NCI-H1436 (cell line): ENCODE measurements at places on chromosomes 3 and 15.

GRCh38 chr3:66962664-66963063 lies 35.4 kb upstream of the KBTBD8 start:
- DNase-seq, result no peak

DNA sequence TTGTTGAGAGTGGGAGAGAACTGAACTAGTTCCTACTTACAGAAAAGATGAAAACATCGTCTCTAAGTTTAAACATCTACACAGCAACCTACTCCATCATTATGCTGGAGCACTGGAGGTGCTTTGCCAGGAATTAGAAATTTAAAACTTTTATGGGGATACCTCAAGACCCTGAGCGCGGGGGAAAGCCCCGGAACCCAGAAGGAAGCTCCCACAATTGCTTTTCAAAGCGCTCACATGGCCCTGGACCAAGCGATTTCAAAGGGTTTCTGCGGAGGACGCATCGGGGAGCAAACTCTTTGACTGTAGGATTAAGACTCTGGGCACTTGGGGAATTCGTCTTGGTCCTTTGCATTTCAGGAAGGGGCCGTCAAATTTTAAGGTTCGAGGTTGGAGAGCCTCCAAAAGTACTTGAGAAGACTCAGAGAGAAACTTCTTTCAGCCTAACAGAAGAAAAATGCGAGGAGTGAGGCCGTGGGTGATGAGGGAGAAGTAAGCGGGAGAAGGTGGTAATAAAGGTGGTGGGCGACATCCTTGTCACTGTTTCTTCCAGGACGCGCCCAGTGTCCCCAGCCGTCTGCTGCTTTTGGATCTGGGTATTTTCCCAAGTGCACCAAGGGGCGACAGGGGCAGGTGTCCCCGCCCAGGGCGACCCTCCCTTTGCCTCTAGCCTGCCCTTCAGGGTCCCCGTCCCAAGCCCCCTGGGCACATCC lies 591 bp downstream of the PROK2 start:
- DNase-seq, result no peak

DNA sequence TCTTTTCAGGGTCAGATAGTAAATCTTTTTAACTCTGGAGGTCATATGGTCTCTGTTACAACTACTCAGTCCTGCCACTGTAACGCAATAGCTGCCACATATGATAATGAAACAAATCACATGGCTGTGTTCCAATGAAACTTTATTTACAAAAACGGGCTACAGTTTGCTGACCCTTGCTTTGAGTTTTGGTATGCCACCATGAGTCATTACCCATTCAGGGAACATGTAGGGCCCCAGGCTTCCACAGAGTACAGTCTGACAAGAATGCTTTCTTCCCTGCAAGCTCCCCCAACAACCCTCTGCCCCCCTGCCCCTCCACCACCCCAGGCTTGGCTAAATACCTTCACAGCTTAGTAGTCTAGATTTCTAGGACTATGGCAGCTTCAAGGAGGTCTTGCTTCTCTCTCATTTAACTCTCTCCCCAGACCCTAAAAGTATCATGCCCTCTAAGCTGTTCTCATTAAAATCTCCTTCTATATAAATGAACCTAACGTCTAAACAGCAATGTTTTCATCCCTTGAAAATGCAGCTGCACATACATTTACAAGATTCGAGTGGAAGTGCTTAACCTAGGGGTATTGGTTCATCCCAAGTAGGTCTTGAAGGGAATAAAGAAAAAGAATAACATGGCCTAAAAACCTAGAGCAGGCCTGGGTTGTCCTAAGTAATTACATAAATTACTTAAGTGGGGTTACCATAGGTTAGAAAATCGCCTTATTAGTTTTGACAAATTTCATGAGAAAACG lies 117.8 kb upstream of the PRICKLE2 start:
- DNase-seq, result no peak

GRCh38 chr3:61617041-61617440 lies 55.7 kb downstream of the PTPRG start:
- DNase-seq, result no peak

DNA sequence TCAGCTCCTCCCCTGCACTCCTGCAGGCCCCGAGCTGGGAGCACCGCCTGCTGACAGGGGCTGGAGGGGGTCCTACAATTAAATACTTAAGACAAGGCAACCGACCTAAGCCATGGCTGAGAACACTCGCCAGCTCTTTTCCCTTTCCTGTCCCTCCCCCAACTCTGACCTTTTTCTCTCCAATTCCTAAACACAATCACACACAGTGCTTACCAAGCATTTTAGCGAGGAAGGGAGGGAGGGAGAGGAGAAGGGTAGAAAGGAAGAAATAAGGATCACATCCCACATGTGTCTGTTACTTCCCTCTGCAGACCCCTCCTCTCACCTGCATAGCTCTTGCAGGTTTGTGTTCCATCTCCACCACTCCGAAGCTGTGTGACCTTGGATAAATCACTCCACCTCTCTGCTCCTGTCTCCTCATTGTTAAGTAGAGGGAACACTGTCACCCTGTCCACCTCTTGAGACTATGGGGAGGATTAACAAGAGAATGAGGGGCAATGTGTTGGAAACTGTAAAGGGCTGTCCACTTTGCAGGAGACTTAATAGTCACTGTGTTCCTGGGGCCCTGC lies 63.6 kb downstream of the CYP11A1 start:
- DNase-seq, result no peak

- peak; percentile 66 for DNase-seq
These were observed 871 bp downstream of the MAP1A start for GRCh38 chr15:43518197-43518761.

DNA sequence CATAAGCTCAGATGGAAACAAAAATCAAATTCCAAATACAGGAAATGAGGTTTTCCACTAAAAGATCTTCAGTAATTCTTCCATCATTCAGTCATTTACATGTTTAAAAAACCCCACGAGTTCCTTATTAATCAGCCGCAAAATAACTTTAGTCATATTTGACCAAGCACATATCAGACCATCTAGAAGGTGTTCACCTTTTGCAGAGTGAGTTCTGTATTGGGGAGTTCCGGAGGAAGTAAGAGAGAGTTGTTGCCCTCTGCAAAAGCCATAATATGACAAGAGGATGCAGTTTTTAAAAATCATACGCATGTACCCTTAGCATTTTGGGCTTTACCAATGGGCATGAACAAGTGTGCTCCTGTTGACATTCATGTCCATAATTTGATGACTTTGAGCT lies 61.6 kb downstream of the CCR1 start:
- DNase-seq, result no peak

DNA sequence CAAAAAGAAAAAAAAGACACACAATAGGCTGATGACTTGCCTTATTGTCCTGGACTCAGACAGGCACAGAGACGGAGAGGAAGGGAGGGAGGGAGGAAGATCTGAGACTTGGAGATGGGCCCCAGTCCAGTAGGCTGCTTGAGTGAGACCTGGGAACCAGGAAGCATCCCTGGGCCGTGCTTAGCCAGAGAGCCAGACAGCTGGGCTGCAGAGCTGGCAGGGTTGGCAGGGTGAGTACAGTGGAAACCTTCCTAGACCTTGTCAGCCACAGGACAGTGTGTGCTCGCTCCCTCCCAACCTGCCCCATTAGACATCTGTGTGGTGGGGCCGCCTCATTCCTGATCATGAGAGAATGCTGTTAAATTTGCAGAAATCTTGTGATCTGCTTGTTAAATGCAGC lies 107.9 kb upstream of the ALDH1A3 start:
- no peak for DNase-seq

- no peak for DNase-seq
These were observed 6.2 kb downstream of the PRTG start for GRCh38 chr15:55736756-55737155.

- no peak for DNase-seq
These were observed 74.0 kb upstream of the MANF start for GRCh38 chr3:51311055-51311454.

- DNase-seq, result no peak
These were observed 3.2 kb upstream of the RARRES1 start for GRCh38 chr3:158735296-158736033.

DNA sequence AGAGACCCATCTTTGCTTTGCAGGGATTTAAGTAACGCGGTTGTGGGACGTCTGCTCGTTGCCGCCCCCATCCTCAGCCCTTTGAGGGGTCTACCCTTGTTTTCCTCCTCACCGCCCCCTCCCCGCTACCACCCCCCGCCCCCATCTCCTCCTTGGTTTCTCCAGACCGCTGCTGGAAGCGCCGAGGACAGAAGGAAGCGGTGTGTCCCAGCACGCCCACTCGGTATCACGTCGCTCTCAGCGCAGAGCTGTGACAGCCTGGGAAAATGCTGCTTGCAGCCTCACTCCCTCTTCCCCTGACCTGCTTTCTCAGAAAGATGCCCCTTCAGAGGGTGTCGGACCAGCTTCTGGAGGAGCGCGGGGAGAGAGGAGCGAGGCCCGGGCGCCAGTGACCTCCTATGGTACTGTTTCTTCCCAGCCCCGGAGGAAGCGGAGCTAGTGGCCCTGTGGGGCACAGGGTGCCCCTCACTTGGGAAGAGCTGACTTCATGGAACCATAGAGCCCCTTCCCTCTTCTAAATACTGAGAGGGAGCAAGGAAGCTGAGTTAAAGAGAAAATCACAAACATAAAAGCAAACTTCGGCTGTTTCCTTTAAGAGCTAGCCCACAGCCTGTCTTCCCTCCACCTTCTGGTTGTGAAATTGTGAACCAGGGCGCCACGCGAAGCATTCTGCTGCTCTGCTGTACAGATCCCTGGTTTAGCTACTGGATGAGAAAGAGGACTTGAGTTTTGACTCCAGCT lies 698 bp downstream of the IL1RAP start:
- no peak for DNase-seq

- DNase-seq, result no peak
These were observed 31.8 kb downstream of the PLXNA1 start for GRCh38 chr3:127014536-127015281.

- DNase-seq, result no peak
These were observed 13.7 kb downstream of the MAP6D1 start for GRCh38 chr3:183811638-183812037.

DNA sequence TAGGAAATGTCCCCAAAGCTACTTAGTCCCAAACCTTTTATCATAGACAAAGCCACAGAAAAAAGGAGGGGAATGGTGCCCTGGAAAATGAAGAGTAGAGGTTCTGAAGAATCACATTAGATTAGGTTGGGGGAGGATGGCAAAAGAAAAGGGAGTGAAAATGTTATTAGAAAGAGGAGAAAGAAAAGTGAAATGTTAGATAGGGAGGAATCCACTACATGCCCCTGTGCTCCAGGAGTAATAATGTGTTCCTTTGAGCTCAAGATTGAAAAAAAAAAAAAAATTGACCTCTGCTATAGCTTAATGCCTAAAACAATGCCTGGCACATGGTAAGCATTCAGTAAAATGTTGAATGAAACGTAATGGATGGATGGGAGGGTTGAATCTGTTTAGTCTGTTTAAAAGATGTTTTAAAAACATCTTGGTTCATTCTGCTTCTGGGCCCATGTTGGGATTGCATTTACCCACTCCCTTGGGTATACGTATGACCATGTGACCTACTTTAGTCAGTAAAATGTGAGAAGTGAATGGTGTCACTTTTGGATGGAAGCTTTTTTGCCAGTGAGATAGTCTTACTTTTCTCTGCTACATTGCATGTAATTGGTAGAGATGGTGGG lies 19.0 kb downstream of the MAPK6 start:
- no peak for DNase-seq

DNA sequence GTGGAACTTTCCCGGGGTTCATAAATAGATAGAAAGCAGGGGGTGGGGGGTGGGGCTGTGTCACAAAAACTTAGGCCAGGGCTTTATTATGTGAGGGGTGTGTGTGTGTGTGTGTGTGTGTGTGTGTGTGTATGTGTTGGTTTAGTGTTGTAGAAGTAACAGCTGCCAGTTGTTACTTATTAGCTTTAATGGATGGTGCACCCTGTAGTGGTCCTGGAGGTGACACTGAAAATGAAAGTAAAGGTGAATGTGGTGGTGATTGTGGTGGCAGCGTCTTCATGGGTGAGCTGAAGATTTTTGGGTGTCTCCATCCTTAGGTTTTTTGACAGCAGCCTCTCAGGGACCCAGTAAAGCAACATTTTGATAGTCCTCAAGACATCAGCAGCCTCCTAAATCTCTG lies 449.9 kb downstream of the PDCD6IP start:
- no peak for DNase-seq

DNA sequence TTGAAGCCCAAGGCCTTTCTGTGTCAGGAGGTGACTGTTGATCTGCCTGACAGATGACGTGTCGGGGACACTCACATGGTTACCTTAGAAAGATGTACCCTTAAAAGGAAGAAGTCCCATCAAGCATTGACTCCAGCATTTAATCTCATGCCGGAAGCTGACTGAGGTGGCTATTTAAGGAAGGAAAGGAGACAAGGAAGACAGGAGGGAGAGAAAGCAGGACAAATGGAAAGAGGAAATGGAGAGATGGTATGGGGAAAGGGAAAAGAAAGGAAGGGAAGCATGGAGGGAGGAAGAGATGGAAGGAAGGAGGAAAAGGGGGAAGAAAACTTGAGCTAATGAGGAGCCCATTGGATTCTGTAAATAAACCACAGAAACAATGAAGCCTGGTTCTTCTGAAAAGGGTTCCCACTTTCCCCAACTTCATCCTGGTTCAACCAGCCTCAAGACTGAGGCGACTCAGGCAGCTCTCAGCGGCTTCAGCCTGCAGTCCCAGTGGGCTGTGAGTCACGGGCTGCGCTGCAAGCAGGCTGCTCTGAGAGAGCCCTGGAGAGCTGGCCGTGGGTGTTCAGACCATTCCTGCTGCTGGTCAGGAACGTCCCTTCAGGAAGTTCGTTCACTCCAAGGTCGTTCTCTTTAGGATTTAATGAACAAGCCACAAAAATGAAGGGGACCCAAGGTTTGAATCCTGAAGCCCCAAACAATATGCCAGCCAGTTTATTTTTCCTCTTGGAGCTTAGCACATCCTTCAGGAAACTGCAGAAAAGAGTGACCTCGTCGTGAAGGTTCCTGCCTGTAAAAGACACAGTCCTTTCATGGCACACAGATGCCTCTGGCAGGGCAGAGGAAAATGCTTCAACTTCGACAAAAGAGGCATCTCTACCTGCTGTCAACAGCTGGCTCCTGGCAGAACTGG lies 69.6 kb upstream of the THBS1 start:
- no peak for DNase-seq

DNA sequence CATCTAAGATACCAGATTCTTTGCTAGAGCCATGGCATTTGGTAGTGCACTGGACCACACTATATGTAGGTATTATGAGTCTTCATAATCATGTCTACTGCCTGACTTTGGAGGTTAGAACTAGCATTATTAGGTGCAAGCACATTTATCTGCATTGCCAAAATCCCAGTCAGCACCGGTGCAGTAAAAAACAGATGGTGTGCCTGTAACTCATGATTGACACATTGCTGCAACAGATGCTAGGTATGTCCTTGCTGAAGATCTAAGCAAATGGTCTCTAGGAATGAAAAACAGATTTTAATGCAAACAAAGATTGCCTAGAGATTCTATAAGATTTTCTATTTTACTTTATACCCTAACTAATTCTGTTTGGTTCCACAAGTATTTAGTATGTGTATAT lies 47.7 kb downstream of the MYO5A start:
- DNase-seq, result no peak

- DNase-seq, result no peak
These were observed 799.3 kb downstream of the DIPK2A start for GRCh38 chr3:144770915-144771351.

- no peak for DNase-seq
These were observed 142.3 kb downstream of the IL5RA start for GRCh38 chr3:2967871-2968270.
